Type B pancreatic cell (in vitro differentiated cells): ENCODE measurements at places on chromosomes 2 and 18. TPM values are rescaled to one million over a fixed set of nuclear protein-coding genes. Genes with fewer than 3 reads are reported as not detected.

The LRRTM4 gene
- total RNA-seq = 5.4 and 6.5 TPM in 2 replicates

DNA sequence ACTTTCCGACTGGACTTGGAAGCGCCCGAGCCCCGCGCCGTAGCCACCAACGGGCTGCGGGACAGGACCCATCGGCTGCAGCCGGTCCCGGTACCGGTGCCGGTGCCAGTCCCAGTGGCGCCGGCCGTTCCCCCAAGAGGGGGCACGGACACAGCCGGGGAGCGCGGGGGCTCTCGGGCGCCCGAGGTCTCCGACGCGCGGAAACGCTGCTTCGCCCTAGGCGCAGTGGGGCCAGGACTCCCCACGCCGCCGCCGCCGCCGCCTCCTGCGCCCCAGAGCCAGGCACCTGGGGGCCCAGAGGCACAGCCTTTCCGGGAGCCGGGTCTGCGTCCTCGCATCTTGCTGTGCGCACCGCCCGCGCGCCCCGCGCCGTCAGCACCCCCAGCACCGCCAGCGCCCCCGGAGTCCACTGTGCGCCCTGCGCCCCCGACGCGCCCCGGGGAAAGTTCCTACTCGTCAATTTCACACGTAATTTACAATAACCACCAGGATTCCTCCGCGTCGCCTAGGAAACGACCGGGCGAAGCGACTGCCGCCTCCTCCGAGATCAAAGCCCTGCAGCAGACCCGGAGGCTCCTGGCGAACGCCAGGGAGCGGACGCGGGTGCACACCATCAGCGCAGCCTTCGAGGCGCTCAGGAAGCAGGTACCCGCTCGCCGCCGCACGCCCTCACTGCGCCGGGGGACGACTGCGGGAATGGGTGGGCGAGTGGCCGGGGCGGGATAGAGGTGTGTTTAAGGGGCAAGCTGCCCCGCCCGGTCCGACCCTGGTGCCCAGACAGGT lies 713 bp downstream of the ATOH8 start:
- DNase-seq = peak; percentile 77

GRCh38 chr2:191243154-191243553 lies 2.0 kb upstream of the MYO1B start:
- no peak for DNase-seq

- DNase-seq = no peak
Measured at GRCh38 chr18:45164551-45164950, 450.7 kb upstream of the SLC14A2 start.

DNA sequence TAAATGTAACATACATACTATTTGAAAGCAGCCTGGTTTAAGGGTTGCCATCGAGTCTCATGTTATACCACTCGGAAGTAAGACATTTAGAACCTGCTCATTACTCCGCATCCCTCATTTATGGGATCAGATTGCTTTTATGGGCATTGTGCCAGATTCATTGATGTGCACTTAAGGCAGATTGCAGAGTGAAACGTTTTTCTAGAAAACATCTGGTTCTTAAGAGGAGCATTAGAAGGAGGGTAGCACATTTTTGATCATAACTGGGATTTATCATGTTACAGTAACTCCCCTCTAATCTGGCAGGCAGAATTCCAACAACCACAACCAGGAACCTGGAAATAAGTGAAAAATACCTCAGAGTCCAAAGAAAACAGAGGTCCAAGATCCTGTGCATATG lies 74.2 kb upstream of the GALNT3 start:
- no peak for DNase-seq

DNA sequence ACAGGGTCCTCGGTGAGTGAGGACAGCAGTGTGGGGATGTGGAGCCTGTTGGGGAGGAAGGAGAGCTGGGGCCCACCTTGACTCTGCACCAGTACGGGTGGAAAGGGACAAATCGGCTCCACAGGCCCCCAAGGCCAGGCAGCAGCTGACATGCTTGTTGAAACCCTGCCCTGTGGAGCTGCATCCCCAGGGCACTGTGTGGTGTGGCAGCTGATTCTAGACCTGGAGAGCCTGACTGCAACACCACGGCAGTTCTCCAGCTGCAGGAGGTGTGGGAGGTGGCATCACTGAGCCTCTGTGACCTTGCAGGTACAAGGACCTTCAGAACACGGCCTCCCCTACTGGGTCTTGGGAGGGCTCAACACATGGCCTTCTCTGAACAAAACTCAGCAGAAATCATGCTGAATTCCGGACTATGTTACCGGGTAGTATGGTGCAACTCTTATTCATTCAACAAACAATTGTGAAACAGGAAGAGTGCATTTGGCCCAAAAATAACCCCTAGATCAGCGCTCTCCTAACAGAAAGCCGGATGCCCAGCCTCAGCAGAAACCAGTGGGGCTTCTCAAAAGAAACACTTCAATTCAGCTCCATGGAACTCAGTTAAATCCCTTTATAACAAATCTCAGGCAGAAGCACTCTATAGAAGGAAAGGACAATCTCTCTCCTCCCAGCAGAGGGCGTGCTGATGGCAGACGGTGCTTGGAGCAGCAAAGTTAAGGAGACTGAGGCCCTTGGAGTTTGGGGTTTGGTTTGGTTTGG lies 104.4 kb upstream of the SALL3 start:
- DNase-seq = no peak

The ITGA4 gene
- total RNA-seq = 0.90 and 9.5 TPM in 2 replicates

DNA sequence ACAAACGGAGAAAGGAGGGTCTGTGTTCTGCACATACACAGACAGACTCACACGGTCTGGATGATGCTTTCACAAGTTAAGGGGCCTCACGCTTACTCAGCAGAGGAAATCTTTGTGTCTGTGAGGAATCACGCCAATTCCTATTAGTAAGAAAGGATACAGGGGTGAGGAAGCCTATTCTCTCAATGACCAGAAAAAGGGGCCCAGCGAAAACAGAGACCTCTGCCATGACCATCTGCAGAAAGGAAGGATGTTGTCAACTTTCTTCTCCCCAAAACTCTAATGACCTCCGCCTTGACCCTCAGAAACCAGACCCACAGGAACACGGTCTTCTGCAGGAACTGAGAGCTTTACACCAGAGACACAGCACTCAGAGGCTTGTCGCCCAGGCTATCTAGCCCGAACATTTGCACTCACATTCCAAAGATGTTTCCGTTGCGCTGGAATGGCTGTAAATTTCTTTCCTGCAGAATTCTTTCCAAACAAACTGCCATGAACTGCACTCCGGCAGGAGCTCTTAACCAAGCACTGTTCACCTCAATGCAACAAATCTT lies 186.3 kb downstream of the TCF4 start:
- no peak for DNase-seq

GRCh38 chr18:59959073-59959472 lies 59.3 kb downstream of the PMAIP1 start:
- DNase-seq = no peak

The NEURL3 gene
- total RNA-seq = 1.1 and 2.5 TPM in 2 replicates

DNA sequence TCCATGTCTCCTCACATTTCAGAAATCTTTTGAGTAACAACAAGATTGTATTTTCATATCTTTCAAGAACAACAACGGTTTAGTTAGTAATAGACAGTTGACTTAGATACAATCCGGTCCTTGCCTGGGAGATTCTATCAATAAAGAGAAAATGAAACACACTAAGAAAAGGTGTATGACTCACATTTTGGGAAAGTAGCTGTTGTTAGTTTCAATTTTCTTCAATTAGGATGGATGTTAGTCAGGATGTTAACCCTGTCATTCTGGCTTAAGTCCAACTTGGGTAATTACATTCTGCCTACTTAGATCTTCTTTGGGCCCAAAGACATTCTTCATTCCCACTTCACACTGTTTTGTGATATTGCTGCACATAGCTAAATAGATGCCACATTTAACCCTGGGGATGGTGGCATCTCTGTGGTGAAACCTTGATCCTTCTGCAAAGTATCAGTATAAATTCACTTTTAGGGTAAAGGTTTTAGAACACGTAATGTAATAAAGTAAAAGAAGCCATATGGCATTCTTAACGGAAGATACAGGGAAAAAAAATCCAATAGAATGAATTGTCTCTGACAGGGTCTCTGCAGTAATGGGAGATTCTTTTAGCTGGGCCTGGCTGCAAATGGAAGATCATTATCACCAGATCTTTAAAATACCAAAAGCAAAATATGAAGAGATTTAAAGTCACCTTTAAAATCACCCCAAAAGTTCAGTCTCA lies 365.5 kb downstream of the FIGN start:
- DNase-seq = no peak

GRCh38 chr18:55239740-55240139 lies 280.5 kb upstream of the CCDC68 start:
- no peak for DNase-seq

The TCF23 gene
- total RNA-seq = not detected in 2 replicates

DNA sequence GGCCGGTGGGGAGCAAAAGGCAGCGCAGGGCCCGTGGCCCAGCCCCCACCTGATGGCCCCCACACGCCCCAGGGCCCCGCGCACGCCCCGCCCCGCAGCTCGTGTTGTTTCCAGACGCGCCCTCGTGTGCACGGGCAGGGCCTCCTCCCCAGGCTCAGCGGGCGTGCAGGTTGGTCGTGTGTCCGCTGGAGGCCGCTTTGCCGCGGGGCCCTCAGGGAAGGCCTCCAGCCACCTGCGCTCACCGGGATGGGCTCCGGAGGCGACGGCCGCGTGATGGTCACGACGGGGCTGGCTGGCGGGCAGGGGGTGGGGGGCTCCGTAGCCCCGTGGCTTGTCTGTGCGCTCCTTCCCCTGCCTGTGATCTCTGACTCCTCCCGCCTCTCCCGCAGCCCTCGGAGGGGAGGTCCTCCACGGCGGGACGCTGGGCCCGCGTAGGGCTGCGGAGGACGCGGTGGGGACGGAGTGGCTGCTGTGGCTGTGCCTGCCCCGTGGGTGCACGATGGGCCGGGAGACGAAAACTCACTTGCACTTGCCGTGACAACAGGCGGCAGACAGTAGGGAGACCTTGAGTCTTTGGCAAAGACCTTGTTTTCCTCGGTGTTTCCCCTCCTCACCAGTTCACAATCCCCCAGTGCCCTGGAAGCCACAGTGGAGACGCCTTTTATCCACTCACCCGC lies 67.1 kb downstream of the RTP5 start:
- DNase-seq = peak; percentile 60

DNA sequence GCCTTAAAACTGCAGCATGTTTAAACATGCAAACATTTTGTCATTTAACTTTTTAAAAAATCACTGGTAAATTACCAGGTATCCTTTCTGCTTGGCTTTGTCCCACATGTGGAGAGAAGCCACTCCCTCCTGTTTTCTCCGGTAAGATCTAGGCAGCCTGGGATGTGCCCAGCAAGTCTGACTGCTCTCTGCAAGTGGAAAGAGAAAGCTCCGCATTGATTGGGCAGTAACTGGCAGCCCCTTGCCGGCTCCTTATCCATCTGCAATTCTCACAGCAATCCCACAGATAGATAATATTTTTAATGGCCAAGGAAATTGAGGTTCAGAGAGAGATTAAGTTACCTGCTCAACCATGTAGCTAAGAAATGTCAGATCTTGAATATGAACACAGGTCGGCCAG lies 136.1 kb downstream of the TMEM200C start:
- no peak for DNase-seq

The THUMPD2 gene
- 7.8 and 11.7 TPM in 2 replicates for total RNA-seq

DNA sequence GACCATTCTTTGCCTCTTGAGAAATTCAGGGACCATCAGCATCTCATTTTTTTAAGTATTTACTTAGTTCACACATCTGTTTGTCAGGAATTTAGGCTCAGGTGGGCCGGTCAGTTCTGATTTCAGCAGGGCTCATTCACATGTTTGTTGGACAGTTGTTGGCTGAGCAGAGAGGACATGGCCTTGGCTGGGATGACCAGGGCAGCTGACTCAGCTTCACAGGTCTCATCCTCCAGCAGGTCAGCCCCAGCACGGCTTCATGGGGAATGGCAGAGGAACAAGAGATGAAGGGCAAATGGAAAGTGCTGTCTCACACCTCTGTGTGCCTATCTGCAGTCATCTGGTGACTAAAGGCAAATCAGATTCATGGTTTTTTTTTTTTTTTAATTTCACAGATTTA lies 136.1 kb upstream of the TMEM200C start:
- no peak for DNase-seq

GRCh38 chr2:36516136-36516870 lies 81.7 kb downstream of the FEZ2 start:
- no peak for DNase-seq

DNA sequence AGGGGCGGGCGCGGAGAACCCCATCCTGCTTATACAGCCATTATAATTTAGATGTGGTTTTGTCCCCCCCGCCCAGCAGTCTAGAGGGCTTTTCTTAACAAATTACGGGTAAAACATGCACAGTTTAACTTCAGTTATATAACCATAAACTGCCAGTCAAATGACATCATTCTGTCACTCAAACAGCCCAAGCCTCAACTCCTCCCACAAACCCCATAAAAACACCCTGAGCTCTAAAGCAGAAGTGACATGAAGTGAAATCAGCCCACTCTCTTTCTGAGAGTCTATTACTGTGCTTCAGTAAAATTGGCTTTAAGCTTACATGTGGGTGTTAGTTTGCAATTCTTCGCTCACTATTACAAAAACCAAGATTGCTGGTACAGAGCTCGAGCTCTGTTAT lies 705.1 kb upstream of the GCFC2 start:
- DNase-seq = no peak

The RAX gene
- not detected in 2 replicates for total RNA-seq

The C1QL2 gene
- total RNA-seq = 1.1 and 1.8 TPM in 2 replicates

GRCh38 chr18:24103320-24104021 lies 35.4 kb upstream of the CABYR start:
- DNase-seq = no peak

The SERPINB12 gene
- total RNA-seq = 15.5 and 22.3 TPM in 2 replicates

The NETO1 gene
- total RNA-seq = 7.0 and 13.3 TPM in 2 replicates

The CFAP65 gene
- total RNA-seq = 0.29 and 2.1 TPM in 2 replicates

GRCh38 chr2:98818164-98818563 lies 87.2 kb upstream of the MGAT4A start:
- DNase-seq = no peak

DNA sequence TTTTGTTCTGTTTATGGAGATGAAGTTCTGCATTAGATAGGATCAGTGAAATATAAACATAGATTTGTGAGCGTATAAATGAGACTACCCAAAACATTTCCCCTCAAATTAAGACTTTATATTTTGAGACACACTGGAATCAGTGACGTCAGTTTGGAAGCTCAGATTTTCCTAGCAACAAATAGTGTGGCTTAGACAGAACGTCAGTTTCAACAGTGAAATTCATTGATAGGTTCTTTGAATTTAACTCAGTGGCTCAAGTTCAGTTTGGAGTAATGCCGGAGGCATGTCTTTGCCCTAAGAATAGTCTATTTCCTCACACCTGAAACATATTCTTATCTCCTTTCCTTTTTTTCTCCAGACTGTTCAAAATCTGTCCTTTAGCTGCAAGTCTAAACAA lies 113.6 kb upstream of the ARHGAP15 start:
- no peak for DNase-seq

The SNORC gene
- total RNA-seq = 7.1 and 28.9 TPM in 2 replicates

The SOWAHC gene
- total RNA-seq = 15.5 and 25.6 TPM in 2 replicates

DNA sequence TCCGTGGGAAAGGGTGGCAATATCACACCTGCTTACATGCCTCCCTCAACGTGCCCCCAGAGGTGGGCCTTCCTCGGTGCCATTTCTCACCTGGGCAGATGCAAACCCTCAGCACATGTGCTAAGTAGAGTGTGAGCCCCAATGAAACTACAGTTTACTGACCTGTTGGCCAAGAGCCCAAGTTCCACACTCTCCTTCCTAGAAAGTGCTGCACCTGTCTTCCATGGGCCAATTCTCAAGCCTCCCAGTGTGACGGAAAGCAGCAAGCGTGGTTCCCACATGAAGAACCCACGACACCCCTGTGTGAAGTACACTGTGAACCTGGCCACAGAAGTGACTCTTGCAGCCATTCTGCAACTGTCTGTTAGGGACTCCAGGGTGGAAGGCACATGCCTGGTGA lies 73.7 kb downstream of the UXS1 start:
- no peak for DNase-seq
